ENCODE measurements at places on chromosomes 5 and 9.

- no peak for DNase-seq
Observed at GRCh38 chr9:75432888-75433287, 344.6 kb downstream of the OSTF1 start.

DNA sequence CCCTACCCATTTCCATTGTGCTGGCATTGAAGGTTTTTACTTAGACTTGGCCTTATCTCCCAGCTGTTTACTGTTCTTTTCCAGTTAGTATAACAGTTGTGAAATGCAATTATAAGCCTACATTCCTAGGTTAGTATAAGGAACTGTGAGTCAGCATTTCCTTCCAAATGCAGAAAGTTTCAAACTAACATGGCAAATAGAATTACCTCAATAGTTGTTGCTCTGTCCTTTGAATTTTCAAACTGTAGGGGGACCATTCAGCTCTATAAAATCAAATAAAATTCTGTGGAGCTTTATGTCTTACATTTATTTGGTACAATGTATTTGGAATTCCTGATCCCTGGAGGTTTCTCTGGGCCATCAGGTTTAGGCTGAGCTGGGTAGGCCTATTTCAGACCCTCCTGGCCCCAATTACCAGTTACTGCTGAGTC lies 47.2 kb downstream of the ARHGEF28 start:
- peak; percentile 93 for DNase-seq

DNA sequence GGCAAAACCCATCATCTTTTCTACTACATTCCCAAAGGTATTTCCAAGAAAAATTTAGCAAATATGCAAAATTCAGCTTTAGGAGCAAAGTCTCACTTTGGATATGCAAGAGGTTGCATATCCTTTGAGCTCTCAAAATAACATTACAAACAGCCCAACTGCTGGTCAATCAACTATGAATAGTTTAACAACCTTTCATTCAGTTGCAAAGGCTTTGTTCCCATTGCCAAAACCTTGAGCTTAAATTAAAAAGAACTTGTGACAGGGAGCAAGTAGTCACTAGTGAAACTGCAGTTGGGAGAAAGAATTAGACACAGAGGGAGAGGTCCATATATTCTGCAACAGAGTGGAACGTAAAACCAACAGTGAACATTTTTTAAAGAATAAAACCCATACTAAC lies 8.8 kb downstream of the ZNF608 start:
- DNase-seq, result no peak

DNA sequence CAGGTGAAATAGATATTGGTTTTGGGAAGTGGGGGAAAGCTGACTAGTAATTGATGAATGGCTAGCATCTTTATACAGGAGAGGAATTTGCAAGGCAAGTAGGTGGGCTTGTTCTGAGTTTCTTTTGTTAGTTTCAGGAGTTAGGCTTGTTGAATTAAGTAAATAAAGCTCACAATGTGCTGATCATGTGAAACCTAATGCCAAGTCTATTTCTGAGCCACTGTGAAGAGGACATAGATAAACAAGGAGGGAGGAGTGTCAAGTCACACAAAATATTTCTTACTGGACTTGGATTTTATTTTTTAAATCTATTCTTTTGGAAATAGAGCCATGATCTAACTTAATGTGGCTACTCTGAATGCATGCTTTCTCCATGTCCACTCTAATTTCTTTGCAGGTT lies 19.9 kb downstream of the GDA start:
- DNase-seq, result no peak

DNA sequence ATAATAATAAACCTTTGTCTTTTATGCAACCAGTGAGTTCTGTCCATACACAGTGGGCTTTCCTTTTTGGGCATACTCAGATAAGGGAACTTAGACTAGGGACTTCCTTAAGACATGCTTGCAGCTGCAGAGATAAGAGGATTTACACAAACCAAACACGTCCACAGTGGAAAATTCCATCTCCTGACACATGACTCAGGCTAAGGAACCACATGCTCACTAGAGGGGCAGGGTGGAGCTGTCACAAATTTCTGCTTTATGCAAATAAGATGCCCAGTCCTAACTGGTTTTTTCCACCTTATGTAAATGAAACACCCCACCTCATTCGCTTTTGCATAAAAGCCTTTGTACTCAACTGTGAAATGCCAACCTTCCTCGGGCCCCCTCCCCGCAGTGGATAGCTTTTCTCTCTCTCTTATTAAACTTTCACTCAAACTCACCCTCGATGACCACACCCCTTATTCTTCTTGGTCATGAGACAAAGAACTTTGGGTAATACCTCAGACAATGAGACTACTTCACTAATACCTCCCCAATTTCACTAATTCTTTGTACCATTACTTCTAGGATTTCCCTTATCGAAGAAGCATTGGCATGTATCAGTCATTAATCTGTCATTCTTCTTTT lies 170.3 kb upstream of the FTMT start:
- no peak for DNase-seq

DNA sequence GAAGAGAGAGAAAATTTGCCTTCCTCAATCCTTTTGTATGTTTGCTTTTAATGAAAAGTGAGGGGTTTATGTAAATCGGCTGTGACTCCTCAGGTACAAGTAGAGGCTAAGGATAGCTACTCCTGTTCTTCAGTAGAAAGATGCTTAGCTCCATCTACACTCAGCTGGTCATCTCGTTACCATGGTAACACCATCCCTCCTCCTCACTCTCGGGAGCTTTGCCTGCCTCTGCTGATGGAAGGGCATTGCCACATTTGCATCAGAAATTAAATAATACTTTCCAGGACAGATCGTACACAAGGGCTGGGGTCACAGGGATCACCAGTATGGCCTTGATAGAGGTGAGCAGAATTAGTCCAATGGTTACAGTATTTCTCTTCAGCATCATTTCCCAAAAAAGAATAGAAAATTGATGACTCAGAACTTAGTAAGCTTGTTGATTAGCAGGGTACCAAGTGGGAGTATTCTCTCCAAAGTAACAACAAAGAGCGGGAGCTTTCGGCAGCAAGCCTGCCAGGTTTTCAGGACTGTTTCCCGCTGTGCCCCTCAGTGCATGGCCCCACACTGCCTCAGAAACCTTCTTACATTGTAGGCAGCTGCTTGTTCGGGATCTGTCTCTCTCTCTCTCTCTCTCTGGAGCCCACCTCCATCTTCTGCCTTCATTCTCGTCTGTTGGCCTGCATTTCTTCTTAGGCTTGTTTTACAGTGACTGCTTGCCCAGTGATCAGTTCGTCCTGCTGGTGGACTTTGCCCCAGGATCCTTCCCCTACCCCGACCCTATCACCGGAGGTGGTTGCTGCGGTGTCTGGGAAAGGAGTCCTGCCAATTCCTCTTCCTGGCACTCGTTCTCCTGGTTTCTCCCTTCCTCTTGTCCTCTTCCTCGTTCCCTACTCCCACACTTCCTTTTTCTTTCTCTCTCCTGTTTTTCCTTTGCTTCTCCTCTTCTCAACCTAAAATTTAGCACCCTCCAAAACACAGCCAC lies 51.9 kb upstream of the SNAPC3 start:
- peak; percentile 49 for DNase-seq

DNA sequence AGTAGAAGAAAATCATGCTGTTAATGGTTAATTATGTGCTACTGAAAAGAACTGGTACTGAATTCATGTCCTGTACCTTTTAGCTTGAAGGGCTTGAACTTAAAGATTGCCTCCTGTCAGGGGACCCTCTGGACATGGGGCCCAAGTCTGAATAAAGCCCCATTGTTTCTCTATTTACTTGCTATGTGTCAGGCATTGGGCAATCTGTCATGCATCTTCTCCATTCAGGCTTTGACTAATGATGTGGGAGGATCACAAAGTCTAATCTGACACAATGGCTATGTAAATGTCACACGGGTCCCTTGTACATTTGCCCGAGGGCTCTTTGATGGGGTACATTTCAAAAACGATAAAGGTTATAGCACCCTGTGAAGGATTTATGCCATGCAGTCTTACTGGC lies 64.0 kb upstream of the TUSC1 start:
- no peak for DNase-seq

- DNase-seq, result no peak
Observed at GRCh38 chr5:149326611-149327010, 18.7 kb upstream of the GRPEL2 start.

- DNase-seq, result no peak
Observed at GRCh38 chr5:98519571-98519970, 253.9 kb upstream of the RGMB start.

DNA sequence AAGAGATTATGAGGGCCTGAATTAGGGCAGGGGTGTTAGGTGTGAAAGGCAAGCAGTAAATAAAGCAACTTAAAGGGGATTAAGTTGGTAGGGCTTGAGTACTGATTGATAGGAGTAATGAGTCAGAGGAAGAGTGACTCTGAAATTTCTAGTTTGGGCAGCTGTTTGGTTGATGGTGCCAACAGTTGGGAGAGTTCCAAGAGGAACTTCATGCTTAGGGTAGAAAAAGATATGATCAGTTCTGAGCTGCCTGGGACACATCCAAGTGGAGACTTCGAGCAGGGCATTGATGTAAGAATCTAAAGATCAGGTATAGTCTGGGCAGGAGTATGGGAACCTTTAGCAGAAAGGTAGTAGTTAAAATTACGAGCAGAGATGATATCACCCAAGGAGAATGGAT lies 10.2 kb downstream of the MAMDC2 start:
- peak; percentile 52 for DNase-seq

GRCh38 chr9:72292256-72292682 lies 72.7 kb downstream of the ZFAND5 start:
- peak; percentile 71 for DNase-seq

DNA sequence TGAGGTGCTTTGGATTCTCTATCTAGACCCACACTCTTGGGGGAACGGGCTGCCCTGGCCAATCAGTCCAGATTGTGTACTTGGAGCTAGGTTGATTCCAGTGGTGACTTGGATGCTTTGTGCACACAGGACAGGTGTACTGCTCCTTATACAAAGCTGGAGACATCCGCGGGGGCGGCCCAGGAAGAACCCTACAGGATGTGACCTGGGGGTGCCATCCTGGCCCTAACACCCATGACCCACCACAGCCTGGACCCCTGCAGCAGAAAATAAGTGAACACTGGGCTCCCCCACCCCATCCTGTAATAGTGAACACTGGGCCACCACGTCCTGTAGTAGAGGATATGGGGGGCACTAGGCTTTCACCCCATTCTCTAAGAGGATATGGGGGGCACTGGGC lies 12.1 kb upstream of the PLEKHG4B start:
- no peak for DNase-seq

GRCh38 chr5:89668821-89669220 lies 740.7 kb downstream of the CETN3 start:
- no peak for DNase-seq

- DNase-seq, result no peak
Observed at GRCh38 chr9:17653947-17654465, 75.1 kb downstream of the SH3GL2 start.

DNA sequence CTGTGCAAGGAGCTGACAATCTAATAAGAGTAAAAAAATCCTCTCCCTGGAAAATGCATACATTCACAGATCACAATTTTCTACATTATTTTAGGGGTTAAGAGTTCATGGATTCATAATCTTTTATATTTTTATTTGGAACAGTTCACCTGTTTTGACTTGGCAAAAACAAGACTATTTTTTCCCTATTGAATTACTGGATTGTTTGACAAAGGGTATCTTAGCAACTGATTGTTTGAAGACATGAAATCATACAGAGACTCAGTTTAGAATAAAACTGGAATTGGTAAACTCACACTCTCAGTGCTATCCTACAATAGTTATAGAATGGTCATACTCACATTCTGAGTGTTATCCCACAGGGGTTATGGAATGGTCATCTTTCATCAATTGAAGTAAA lies 358.2 kb upstream of the PTGER4 start:
- DNase-seq, result no peak

- no peak for DNase-seq
Observed at GRCh38 chr5:142320430-142320738, 4.4 kb downstream of the SPRY4 start.

- DNase-seq, result peak; percentile 64
Observed at GRCh38 chr9:127049581-127049980, 72.9 kb downstream of the ANGPTL2 start.

Data from cardiac fibroblast (primary cell).